CD4-positive, alpha-beta T cell treated with Interferon gamma for 1 hour (primary cell): ENCODE measurements at places on chromosomes 3 and 15.

DNA sequence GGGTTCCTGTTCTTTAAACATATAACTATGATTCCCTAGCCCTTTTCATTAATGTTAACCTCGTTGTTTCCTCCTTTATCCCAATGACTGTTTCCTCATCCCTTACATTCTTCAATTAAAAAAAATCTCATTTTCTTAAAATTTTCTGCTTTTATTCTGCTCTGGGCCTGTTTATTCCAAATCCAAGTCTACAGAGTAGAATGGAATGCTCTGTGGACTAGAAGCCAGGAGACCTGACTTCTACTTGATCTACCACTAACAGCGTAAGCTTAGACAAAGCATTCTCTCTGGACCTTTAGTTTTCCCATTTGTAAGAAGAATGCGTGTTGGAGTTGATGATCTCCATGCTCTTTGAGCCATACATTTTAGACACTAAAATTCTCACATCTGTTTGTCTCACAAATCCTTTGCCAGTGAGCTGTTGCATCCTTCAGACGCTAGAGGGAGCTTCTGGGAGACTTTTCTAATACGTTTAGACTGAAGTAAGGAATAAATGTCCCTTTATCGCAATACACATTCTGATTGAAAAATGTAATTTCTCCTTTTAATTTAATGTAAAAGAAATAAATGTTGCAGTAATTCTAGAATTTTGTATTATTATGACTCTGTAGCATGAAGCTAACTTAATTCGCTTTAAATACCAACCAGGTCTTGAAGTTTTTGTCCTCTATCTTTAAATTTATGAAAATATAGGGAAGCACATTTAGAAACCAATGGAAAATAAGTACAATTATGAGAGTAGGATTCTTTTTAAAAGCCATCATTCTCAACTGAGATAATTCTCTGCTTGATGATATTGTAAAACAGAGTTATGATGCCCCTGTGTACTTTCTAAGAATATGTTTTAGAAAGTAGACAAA is 21.7 kb upstream of the GMNC start:
- DNase-seq, result no peak

GRCh38 chr3:192833177-192833890 is 84.3 kb downstream of the MB21D2 start:
- no peak for DNase-seq

GRCh38 chr3:129360171-129360611 is 68.2 kb downstream of the EFCAB12 start:
- DNase-seq, result no peak

DNA sequence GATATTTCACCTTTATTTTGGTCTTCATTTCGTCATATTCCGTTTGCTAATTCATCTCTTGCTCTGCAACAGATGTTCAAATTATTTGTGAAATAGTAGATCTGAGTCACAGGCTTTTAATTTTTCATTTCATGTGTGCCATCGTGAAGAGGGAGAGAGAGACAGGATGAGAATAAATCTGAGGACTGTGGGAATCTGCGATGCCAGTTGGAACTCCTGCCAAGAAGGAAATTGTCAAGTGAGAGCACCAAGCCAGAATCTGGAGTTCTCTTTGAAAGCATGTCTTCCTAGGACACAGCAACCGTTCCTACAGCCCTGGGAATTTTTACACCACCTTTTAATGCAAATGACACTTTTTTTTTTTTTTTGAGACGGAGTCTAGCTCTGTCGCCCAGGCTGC is 48.8 kb downstream of the NSMCE3 start:
- no peak for DNase-seq

DNA sequence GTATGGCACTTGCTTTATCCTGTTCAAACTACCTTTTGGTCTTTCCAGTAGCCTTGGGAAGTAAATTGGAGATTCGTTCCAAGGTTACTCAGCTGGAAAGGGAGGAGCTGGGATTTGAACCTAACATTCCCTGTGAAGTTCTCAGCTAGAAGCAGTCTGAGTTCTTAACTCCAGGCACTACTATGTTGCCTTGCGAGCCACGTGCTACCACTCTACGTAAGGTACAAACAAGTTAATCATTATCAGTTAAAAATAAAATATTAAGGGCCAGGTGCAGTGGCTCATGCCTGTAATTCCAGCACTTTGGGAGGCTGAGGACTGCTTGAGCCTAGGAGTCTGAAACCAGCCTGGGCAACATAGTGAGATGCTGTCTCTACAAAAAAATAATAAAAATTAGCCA is 30.7 kb upstream of the CDCP1 start:
- DNase-seq, result no peak
